ENCODE measurements at places on chromosomes 12 and 14.

- no peak for DNase-seq
Measured at GRCh38 chr14:30849983-30850382, 24.4 kb upstream of the COCH start.

GRCh38 chr14:75138492-75138891 is 11.6 kb upstream of the NEK9 start:
- no peak for DNase-seq

DNA sequence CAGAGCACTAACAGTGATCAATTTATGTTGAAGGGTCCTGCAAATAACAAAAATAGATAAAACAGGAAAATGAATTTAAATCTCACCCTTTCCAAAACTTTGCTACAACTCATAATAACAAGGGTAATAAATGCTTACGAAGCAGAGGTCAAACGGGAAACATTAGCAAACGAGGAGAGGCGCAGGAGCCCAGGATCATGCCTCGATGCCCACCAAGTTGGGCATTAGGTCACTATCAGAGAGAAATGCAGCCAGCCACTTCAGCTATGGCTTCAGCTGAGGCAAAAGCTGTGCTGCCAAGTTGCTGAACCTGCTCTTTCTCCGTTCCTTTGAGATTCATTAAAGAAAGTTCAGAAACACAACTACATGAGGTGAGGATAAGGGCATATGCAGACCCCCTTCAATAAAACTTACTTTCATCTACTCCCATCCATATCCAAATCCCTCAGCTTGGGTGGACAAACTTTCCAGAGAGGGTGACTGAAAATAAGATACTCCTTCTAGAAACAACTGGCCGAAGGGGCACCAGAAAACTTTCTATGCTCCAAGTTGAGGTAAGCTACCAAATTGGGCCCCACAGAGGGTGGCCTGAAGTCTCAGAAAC is 7.9 kb downstream of the NKX2-1 start:
- no peak for DNase-seq

- DNase-seq: peak; percentile 7
Measured at GRCh38 chr14:25406818-25407217, 356.9 kb upstream of the STXBP6 start.

All from activated naive CD4-positive, alpha-beta T cell treated with anti-CD3 and anti-CD28 coated beads, Interleukin-2, amount 50 U/mL, for 72 hours (primary cell).